ENCODE measurements at places on chromosomes 2 and 18.

DNA sequence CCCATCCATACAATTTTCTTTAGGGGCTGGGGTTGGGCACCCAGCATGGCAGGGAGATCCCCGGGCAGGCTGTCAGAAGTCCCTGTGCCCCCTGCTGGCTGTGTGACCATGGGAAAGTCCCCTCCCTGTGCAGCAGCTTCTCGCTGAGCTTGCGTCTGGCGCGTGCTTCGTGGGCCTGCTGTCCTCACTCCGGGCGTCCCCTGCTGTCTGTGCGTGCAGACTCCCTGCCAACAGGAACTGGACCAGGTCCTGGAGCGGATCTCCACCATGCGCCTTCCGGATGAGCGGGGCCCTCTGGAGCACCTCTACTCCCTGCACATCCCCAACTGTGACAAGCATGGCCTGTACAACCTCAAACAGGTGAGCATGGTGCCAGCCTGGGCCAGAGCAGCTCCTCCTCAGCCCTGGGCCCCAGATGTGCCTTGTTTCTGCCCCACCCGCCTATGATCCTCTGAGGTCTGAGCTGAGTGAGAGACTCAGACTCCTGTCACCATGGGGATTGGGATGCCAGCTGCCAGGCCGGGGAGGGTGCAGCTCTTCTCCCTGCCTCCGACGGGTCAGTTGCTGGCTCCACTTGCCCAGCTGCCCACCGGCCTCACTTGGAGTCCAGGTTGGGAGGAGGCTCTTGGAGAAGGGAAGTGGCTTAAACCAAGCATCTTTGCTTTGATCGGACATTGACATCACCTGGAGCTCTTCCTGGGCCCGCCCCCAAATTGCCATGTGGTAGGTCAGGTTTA lies 28.6 kb downstream of the IGFBP2 start:
- DNase-seq = no peak

GRCh38 chr2:200905618-200906296 lies 16.6 kb downstream of the NIF3L1 start:
- DNase-seq = peak; percentile 29

DNA sequence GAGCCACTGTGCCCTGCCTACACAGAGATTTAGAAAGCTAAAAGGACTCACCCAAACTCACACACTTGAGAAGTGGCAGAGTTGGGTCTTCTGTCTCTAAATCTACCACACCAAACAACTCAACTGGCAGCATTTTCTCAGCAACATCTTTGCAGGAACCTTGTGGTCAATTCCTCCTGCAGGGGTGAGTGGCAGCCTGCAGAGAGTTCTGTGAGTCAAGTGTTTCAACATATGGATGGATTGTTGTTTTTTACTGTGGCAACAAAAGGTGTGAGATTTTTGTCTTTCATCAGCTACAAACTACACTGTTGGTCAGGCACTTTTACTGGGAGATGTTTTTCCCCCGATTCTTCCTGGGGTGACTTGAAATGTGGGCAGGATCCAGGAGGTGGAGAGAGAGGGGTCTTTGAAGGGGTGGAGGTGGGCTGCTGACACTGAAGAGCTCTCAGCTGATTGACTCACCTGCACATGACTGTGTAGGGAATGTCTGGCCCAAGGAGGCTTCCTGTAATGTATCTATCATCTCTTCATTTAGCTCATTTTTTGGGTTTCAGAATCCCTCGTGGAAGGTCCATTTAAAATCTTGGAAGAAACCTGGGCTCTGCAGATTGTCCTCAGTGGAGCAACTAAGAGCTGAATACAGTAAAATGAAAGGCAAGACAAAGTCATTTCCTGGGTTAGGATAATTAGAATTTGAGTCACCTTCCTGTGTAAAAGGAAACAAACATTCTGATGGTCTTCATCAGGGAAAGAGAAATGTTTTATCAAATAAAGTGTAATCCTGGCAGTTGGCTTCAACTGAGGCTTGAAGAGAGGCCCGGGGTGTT lies 98.6 kb downstream of the MSH2 start:
- no peak for DNase-seq

GRCh38 chr2:187442378-187442777 lies 5.7 kb downstream of the CALCRL start:
- no peak for DNase-seq

DNA sequence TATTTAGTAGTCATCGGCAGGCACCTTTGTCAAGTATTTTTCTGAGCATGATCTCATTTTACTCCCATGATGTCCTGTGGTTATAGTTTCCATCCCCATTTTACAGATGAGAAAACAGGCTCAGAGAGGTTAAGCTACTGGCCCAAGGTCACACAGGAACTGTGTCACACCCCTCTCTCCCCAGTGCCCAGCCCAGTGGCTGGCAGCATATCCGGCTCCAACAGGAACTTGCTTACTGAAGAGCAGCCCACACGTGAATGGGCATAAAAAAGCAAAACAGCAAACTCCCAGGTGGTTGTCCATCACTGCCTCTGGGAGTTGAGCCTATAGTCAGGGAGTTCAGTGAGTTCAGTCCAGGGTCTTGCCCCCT lies 8.3 kb upstream of the KLF11 start:
- DNase-seq = no peak

DNA sequence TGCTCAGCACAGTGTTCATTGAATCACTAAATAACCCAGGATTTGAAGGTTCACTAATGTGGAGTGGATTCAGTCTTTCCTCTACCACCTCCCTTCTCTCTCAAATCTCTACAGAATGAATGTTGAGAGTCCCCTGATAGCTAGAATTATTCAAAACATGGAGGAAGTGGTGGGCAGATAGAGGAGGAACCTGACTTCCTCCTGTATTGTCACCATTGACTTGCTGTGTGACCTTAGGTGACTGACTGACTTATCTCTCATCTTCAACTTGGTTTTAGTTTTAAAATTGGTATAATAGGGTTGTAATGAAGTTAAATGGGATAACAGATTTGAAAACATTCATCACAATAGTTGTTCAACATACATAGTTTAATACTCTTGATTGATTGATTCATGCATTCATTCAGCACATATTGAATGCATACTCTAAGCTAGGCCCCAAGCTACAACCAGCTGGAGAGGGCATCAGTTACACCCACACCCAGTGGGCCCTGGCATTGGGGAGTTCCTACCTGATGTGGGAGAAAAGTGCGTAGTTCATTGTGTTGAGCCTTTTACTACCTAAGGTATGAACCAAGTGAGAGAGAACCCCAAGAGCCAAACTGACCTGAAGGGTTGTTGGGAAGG lies 96.0 kb downstream of the WDR7 start:
- DNase-seq = no peak

- peak; percentile 11 for DNase-seq
Measured at GRCh38 chr18:63439334-63439733, 17.1 kb upstream of the VPS4B start.

DNA sequence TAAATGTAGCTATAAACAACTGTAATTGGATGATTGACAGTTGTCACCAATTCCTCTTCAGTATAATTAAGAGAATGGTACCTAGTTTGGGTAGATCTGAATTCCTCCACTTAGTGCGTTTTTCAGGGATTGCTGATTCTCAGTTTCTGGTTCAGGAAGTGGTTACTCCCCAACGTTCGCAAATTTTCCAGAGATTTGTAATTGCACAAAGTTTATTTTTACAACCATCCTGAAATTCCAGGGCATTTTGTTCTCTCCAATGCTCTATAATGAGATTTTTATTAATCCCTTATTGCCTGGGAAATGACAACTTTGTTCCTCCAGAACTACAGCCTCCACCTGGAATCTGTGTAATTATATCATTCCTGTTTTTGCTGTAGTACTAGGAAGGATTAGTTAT lies 710.6 kb upstream of the ZEB2 start:
- no peak for DNase-seq

DNA sequence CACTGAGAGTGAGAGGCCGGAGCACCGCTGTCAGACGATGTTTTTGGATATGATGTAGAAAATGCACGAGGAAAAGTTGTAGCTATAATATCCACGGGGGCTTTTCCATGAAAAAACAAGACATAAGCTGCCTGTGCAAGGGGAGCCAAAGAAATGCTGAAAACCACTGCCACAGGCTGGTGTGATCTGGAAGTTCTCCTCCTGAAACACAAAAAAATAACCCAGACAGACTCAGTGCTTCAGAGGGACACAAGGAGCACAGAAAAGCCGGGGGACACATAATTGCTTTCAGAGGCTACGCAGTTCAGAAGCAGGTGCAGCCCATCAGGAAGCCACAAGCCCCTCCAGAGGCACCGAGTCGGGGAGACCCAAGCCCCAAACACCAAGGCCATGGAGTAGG lies 98.2 kb downstream of the ZNF516 start:
- DNase-seq = no peak

GRCh38 chr2:127669056-127669455 lies 6.3 kb downstream of the LIMS2 start:
- no peak for DNase-seq

DNA sequence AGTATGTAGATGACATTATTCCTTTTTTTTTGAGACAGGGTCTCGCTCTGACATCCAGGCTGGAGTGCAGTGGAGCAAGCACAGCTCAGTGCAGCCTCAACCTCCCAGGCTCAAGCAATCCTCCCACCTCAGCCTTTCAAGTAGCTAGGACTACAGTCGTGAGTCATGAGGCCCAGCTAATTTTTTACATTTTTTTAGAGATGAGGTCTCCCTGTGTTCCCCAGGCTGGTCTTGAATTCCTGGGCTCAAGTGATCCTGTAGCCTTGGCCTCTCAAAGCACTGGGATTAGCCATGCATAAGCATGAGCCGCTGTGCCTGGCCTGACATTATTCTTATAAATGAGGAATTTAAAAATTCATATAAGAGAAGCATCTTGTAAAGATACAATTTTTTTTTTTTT lies 86.9 kb downstream of the FAM117B start:
- DNase-seq = no peak

DNA sequence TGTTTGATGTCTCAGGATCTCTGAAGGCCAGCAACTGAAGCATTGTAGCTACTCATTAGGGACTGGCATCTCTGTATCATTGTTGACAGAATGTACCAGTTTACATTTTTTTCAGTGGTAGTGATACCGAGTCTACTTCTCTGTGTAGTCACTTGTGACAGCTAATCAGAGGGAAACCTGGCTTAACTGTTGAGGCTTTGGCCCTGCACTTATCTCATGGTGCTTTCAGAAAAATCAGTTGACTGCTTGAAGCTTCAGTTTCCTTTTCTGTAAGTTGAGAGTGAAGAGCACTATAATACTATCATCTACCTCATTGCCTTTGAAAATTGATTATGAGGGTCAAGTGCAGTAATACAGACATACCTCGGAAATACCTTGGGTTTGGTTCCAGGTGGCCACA lies 90.0 kb downstream of the COMMD1 start:
- no peak for DNase-seq

DNA sequence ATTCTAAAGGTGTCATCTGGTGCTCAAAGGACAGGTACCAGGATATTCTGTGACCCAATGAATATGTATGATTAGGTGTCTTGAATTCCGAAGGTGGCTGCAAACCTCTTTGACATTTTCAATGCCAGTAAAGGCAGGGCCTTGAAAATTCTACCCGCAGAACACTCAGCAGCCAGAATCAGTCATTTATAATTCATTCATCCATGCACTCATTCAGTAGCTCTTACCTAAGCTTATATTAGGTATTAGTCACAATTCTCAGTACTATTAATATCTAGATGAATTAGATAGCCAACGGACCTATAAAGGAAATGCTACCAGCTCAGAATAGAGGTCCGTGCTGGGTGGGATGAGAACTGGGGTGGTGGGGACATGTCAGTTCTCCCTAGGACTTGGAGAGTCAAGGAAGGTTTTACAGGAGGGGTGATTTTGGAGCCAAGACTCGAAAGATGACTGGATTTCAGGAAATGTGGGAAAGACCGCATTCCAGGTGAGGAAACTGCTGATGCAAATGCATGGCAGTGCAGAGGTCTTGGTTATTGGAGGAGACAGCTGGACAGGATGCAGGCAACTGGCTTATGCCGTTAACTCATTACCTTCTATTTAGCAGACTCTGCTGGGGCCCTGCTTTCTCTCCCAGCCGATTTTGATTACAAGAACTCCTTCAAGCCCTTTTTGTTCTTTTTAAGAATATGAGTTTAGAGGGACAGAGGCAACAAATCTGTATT lies 7.2 kb downstream of the TRIB2 start:
- DNase-seq = no peak

DNA sequence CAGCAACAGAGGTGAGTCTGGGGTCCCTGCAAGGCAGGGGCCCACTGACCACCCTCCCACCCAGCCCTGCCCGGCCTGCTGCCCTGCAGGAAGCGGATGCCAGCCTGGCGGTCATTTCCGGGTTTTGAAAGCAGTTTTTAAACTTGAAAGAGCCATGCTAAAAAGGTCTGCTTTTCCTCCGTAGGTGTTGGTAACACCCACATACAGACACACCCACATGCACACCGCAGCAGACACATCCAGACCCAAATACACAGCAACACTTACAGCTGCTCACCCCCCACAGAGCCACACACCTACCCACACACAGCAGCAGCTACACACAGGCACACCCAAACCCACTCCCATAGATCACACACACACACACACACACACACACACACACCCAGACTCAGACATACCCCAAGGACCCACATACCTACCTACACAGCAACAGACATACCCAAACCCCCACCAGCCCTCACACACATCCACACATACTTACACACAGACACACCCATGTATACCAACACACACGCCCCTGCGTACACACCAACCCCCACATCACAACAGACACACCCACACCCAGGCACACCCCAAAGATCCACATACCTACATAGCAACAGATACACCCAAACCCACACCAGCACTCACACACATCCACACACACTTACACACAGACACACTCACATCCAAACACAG lies 7.6 kb downstream of the ZFP36L2 start:
- peak; percentile 77 for DNase-seq

DNA sequence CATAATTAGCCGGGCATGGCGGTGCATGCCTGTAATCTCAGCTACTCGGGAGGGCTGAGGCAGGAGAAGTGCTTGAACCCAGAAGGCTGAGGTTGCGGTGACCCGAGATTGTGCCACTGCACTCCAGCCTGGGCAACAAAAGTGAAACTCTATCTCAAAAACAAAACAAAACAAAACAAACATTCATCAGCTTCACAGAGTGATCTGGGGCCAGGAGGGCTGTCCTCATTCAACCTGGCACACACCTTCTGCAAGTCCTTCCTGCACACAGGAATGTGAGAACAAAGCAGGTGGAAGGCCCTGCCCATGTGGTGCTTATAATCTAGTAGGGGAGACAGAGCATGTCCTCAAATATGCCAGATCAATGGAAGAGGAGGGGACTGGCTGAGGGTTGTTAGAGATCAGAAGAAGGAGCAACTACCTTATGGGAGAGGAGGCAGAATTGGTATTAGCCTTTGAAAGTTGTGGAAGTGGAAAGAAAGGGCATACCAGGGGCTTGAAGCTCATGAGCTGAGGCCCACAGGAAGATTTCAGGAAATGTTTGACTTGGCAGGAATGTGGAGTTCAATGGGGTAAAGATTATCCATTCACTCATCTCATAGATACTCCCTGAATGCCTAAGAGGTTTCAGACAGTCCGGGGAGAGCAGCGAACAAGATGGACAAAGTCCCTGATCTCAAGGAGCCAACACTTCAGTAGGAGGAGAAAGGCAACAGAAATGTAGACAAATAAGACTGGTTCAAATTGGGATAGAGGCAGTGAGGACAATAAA lies 155.3 kb upstream of the SIX3 start:
- DNase-seq = no peak

- no peak for DNase-seq
Measured at GRCh38 chr2:240717181-240717641, 25.5 kb downstream of the AQP12A start.
